ENCODE measurements at places on chromosomes 1 and 21. TPM values are rescaled to one million over a fixed set of nuclear protein-coding genes. Genes with fewer than 3 reads are reported as not detected.

POU3F1 gene
- 0.33 TPM for total RNA-seq

DNA sequence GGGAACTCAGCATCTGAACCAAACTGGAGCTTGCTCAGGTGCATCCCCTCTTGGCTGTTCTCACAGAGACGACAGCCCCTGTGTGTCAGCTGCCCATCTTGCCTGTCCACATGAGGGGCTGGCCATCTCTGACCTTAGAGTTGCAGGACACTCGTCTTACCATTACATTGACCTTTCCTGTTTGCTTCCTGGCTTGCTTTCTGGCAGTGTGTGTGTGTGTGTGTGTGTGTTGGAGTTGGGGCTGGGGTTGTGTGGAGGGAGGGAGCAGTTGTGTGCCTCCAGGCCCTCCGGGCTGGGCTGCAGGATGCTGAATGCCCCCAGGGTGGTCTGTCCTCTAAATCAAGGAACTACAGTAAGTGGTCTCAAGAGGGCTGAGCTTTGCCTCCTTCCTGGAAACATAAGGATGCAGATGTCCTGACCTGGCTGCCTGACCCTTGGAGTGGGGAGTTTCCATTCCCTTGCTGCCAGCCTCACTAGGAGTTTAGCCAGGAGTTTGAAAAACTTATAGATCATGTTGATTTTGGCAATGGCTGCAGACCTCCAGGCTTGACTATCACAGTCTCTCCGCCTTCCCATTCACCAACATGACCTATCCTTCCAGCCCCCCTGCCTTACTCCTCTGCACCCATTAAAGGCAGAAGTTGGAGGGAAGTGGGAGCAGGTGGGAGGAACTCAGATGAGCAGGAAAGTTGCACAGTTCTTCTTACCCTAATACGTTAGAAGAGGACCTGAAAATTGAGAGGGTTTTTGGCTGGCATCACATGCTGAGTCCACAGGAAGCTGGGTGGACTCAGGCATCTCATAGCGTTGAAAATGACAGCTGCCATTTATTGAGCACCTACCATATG lies 19.0 kb downstream of the RASSF5 start:
- no peak for DNase-seq

S100A9 gene
- total RNA-seq = 144 TPM

GRCh38 chr21:15669247-15669646 lies 60.5 kb upstream of the USP25 start:
- DNase-seq = no peak

DNA sequence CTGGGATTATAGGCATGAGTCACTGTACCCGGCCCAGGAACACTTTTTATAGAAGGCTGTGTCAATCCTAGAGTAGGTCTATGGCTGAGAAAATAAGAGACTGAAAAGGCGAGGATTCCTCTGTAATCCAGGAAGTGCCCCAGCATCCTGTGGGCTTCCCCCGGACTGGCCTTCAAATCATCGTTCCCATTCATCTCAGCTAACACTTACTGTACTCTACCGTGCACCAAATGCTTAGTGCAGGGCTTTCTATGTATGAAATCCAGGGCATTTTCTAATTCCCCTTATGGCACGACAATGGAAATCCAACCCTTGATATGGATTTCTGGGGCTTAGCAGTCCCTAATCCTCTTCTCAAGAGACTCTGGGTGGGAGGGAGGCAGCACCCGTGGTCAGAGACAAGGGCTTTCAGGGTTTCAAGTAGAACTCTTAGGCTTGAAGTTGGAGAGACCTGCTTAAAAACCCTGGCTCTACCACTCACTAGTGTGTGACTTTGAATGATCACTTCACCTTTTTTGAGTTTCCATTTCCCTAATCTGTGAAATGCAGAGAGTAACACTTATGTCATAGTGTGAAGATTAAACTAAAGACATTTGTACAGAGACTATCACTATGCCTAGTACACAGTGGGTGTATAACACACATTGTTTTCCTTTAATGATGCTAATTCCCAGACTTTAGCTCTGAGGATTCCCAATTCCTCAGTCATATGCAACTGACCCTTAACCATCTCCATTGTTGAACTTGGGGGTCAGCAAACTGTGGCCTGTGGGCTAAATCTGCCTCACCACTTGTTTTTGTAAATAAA lies 20.3 kb downstream of the MECR start:
- DNase-seq = no peak

DNA sequence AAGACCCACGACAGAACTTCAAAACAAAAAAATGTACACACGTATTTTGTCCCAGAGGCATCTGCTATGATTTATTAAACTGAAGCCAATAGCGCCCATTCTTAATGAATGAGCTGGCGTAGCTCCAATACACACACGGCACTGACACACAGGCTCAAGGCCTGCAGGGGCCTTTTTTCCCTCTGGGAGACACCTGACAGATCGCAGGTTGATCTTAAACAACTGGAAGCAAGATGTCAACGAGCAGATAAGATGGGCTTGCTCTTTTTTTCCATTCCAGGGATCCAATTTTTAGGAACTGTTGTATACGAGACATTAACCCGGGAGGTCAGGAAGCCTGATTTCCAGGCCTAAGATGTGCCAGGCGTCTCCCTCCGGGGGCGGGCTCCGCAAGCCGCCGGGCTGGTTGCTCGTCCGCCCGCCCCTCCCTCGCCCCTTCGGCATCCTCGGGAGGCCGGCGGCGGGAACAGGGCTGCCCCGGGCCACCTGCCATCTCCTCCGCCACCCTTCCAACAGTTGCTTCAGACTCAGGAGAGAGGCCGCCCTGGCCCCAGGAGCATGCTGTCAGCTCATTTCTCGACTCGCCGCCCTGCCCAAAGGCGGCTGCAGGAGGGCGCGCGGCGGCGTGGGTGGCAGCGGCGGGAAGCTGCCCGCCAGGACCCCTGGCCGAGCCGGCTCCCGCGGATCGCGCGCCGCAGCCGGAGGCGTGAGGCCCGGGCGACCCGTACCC lies 735 bp downstream of the TTC13 start:
- no peak for DNase-seq

AMY1A gene
- not detected for total RNA-seq

MRPL20 gene
- 166 TPM for total RNA-seq

DNA sequence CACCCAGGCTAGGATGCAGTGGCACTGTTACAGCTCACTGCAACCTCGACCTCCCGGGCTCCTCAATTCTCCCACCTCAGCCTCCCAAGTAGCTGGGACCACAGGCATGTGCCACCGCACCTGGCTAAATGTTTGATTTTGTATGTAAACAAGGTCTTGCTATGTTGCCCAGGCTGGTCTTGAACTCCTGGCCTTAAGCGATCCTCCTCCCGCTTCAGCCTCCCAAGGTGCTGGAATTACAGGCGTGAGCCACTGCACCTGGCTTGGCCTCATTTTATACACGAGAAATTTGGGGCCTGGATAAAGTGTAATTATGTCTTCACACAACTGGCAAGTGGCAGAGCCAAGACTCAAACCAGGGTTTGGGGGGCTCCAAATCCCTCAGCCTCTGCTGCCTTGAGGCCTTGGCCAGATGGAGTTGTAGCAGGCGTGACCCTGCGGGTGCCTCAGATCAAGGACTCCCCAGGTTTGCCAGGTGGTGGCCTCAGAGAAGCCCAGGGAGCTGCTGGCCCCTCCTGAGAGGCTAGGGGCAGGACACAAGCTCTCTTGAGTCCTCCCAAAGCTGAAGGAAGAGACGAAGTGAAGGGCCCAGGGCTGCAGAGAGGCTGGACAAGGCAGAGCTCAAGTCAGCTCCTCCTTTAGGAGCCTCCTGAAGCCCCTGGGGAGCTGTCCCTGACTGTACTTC lies 61.7 kb downstream of the MDM4 start:
- DNase-seq = no peak

PRPF38A gene
- 13.2 TPM for total RNA-seq

HSD11B1 gene
- total RNA-seq = 17.2 TPM

- no peak for DNase-seq
Measured at GRCh38 chr1:153936011-153936802, 10.3 kb downstream of the DENND4B start.

ST6GALNAC3 gene
- 5.5 TPM for total RNA-seq

- DNase-seq = no peak
Measured at GRCh38 chr1:84985365-84985764, 11.5 kb downstream of the MCOLN2 start.

DNA sequence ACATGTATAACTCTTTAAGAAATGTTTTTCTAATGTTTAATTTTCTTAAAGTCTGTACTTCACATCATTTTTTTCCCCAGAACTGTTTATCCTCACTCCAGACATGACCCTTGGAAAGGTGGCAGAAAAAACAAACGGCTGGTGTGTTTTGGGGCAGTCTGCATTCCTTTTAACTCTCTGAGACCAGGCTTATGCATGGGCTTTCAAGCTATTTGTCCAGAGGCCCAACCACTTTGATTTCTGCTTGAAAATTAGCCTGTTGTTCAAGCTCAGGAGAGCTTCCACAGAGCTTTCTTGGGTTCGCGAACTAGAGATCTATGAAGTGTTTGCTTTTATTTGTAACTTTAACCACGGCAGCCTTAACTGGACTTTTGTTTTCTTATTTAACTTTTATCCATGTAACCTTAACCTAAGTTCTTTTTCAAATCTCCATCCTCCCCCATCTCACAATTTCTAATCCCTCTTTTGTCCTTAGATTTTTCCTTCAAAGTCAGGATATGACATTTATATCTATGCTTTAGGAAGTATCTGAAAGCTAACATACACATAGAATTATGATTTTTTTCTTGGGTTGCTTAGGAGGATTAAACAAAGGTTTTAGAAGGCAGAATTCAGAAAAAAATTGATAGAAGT lies 111.8 kb downstream of the FGGY start:
- no peak for DNase-seq

- no peak for DNase-seq
Measured at GRCh38 chr1:161826478-161826877, 60.4 kb downstream of the ATF6 start.

OR2T10 gene
- total RNA-seq = not detected

- peak; percentile 97 for DNase-seq
Measured at GRCh38 chr1:111592389-111593361, 26.9 kb upstream of the RAP1A start.

CD244 gene
- not detected for total RNA-seq

DNA sequence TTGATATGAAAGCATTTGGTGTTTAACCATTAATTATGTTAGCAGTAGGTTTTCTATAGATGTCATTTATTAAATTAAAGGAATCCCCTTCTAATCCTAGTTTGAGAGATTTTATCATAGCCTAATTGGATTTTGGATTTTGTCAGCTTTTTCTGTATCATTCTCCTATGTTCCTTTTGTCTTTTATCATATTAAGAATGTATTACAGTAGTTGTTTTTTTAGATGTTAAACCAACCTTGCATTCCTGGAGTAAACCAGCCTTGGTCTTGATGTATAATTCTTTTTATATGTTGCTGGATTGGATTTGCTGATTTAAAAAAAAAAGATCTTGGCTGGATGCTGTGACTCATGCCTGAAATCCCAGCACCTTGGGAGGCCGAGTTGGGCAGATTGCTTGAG lies 5.6 kb downstream of the SETDB1 start:
- no peak for DNase-seq

DNA sequence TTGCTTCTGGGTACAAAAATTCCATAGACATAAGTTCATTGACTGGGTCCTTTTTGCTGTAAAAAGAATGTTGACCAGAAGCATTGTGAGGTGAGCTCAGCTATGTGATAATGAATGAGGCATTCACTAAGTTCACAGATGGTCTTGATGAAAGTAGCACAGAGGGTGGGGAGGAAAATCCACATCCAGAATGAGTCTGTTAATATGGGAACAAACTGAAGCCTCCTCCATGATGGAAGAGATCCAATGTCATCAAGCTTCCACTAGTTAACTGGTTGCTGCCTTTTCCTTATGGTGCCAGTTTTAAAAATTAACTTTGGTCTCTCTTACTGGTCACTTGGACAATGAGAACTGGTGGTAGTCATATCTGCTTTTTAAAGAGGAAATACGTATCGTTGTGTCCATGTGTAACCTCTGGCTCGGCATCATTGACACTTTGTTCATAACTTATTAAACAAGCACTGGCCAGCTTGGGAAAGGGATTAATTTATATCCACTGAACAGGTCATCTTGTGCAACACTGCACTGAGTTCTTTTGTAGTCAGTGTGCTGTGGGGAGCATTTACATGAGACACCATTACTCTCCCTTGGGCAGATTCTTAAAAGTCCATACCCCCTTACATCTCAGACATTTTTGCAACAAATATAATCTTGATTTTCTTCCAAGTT lies 88.6 kb downstream of the ADAMTS1 start:
- DNase-seq = no peak
